NCI-H82 (cell line): ENCODE measurements at places on chromosomes 7 and 10.
A peak's percentile ranks its signal among the peaks of the same experiment; 100 is the strongest.

DNA sequence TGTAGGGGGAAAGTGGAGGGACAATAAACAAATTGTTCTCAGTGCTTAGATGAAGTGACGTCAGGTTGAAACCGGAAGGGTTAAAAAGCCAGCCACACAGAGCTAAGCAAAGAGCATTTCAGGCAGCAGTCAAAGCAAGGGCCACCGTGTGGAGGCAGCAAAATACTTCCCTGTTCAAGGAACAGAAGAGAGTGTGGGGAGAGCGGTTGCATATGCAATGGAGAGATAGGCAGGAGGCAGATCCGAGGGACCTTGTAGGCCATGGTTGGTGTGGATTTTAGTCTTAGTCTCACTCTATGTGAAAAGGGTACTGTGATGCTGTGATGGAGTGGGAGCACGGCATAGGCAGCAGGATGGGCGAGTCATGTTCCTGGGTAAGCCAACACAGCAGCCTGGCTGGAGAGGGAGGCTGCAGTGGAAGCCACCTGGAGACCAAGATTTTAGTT is 3.8 kb upstream of the STN1 start:
- DNase-seq, result no peak

DNA sequence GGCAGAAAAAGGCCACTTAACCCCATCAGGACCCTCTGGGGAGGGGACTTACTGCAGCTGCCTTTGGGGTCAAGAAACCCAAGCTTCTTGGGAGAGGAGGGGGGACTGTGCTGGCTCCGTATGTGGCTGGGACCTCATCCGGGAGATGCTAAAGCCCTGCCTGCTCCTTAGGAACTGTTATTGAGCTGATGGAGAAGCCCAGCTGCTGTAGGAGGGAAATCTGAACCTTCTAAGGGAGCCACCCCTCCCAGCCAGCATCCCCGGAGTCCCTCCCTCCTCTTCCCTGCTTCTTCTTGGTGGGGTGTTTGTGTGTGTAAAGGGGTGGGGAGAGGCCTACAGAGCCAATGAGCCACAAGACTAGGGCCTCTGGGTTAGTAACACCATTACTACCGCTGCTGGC is 8.2 kb downstream of the KCNIP2 start:
- DNase-seq, result no peak

- no peak for DNase-seq
Observed at GRCh38 chr7:21134631-21135030, 293.3 kb upstream of the SP4 start.

- no peak for DNase-seq
Observed at GRCh38 chr7:154304231-154304630, 252.0 kb downstream of the DPP6 start.

GRCh38 chr7:43591558-43592180 is 8.8 kb downstream of the STK17A start:
- DNase-seq, result no peak

GRCh38 chr10:130806426-130806825 is 505.1 kb downstream of the TCERG1L start:
- DNase-seq, result no peak

GRCh38 chr10:76265441-76266113 is 834.2 kb downstream of the LRMDA start:
- DNase-seq, result peak; percentile 33

DNA sequence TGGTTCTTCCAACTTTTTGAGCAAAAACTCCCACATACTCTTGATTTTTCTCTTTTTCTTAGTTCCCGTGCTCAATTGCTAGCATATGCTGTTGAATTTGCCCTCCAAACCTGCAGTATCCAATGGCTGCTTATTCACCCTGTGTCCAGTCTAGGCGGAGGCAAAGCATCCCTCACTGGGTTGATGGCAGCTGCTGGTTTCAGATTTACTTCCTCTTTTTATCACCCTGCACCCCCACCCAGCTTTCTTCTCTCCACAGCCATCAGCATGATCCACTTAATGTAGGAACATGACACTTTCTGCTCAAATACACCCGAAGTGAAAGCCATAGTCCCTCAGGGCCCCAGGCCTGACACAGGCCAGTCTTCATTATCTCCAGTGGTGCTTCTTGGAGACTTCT is 87.6 kb upstream of the ADARB2 start:
- no peak for DNase-seq

- no peak for DNase-seq
Observed at GRCh38 chr7:2654059-2654458, 22.3 kb downstream of the TTYH3 start.

GRCh38 chr10:48780341-48780740 is 95.7 kb downstream of the WDFY4 start:
- DNase-seq, result no peak

GRCh38 chr10:80500572-80501380 is 36.9 kb upstream of the SH2D4B start:
- DNase-seq, result peak; percentile 20

GRCh38 chr10:1434912-1435692 is 302.2 kb downstream of the ADARB2 start:
- no peak for DNase-seq

GRCh38 chr7:73433924-73434700 is 534 bp downstream of the FZD9 start:
- DNase-seq, result peak; percentile 63
